ENCODE measurements at places on chromosomes 6 and 20.

DNA sequence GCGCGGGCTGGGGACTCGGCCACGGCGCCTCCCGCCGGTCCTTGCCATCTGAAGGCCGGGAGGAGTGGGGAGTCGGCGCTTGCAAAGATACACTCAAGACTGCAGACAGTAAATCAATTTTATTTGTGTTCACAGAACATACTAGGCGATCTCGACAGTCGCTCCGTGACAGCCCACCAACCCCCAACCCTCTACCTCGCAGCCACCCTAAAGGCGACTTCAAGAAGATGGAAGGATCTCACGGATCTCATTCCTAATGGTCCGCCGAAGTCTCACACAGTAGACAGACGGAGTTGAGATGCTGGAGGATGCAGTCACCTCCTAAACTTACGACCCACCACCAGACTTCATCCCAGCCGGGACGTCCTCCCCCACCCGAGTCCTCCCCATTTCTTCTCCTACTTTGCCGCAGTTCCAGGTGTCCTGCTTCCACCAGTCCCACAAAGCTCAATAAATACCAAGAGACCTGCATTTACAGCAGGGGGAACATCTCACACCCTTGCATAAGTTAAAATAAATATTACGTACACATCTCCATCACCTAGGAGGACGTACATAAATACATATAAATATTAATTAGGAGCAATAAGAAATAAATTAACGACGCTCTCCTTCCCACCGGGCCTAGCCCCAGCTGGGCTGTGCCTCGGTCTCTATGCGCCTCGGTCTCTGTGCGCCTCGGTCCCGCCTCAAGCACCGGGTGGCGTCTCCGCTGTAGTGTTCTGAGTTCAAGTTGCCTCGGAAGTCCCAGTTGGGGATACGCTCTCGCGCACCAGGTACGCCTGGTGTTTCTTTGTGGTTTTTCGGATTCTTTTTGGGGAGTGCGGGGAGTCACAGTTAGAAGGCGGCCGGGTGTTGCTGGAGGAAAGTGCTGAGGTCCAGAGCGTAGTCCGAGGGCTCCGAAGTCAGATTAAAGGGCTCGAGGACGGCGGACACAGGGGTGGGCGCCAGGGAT, 889 bp upstream of the FLOT1 start:
- no peak for DNase-seq

DNA sequence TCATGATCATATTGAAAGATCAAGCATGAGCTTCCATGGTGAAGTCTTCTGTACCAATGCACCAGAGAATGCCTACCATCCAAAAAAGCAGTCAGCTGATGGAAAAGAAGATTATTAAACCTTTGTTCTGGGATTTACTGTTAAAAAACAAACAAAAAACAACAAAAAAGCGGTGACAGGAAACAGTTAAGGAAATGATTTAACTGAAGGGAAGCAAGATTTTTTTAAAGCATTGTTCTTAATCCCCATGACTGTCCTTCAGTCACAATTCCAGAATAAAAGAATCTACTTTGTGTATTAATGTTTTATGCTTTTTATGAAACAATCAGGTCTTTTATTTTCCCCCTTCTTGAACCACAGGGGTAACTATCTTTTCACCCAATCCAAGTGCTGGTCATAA, 23.9 kb downstream of the FAM162B start:
- DNase-seq, result no peak

DNA sequence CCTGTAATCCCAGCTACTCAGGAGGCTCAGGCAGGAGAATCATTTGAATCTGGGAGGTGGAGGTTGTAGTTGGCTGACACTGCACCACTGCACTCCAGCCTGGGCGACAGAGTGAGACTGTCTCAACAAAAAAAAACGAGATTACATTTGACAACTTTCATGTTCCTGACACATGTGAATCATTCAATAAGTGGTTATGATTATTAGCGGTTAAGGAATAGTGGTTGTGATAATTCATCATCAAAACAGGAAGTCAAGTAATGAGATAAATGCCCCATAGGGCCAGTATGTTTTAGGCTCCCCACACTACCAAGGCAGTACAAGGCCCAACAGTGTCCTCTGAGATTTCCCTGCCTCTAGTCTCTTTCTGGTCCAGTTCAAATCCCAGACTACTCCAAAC, 2.5 kb downstream of the HDDC2 start:
- no peak for DNase-seq

DNA sequence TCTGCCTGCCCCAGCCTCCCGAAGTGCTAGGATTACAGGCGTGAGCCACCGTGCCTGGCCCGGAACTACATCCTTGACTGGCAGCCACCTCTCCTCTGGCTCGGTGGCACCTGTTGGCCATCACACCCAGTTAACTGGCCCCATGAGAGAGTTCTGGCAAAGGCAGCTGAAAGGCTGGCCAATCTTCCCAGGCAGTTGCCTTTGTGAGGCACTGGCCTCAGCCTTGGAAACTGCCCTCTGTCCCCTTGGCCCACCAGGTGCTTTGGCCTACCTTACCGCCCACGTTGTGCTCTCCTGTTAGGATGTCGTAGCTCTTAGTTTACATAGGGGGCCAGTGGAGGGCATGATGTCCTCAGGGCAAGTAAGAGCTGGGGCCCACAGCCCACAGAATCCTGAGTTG, 9.6 kb upstream of the MANBAL start:
- no peak for DNase-seq

DNA sequence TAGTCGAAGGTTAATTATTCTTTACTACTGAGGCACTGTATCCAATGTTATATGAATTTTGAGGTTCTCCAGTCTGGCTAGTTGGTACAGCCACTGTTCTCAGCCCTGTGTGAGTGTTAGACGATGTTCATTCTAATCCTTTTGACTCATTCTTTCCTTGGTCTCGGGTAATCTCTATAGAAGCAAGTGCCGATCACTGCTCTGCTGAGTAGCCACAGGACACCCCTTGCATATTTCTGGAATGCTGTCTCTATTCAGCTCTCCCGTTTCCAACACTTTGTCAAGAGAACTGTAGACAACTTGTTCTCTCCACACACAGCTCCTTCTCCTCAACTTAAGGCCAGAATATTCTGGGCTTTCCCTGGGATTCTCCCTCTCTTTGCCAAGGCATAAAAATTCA, 42.4 kb upstream of the PLCB1 start:
- DNase-seq, result no peak

- no peak for DNase-seq
These were observed 66.7 kb downstream of the LRRC1 start for GRCh38 chr6:53861518-53861917.
